ENCODE measurements at places on chromosomes 6 and 20. TPM values are rescaled to one million over a fixed set of nuclear protein-coding genes. Genes with fewer than 3 reads are reported as not detected.

The ZFP57 gene
- total RNA-seq, result not detected

The C20orf141 gene
- total RNA-seq, result not detected

The TULP4 gene
- 132 TPM for total RNA-seq

The MYMX gene
- not detected for total RNA-seq

GRCh38 chr20:24821391-24821790 lies 127.7 kb upstream of the CST7 start:
- H3K27ac ChIP-seq, result no peak overlapping the region
- H3K27me3 ChIP-seq, result no peaks in the 10 kb centered on the region
- no peaks in the 10 kb centered on the region for H3K4me1 ChIP-seq
- H3K36me3 ChIP-seq, result no peaks in the 10 kb centered on the region
